ENCODE measurements at places on chromosomes 12 and 14.

GRCh38 chr14:34420547-34421150 lies 41.4 kb downstream of the SPTSSA start:
- DNase-seq, result no peak

DNA sequence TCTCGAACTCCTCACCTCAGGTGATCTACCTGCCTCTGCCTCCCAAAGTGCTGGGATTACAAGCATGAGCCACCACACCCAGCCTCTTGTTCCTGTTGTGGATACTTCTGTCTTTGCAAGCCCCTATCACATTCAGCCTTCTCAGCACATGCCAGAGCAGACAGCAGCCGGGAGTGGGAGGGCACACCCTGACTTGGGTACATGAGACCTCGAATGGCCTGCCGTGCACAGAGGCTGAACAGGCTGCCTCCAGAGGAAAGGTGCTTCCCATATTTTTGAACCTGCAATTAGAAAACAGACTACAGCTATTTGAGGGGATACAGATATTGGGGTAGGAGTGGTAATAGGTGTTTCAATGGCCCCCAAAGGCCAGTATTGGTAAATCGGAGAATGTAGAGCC lies 307.3 kb upstream of the DIO3 start:
- no peak for DNase-seq

GRCh38 chr14:39739796-39740195 lies 307.6 kb upstream of the FBXO33 start:
- DNase-seq, result no peak

DNA sequence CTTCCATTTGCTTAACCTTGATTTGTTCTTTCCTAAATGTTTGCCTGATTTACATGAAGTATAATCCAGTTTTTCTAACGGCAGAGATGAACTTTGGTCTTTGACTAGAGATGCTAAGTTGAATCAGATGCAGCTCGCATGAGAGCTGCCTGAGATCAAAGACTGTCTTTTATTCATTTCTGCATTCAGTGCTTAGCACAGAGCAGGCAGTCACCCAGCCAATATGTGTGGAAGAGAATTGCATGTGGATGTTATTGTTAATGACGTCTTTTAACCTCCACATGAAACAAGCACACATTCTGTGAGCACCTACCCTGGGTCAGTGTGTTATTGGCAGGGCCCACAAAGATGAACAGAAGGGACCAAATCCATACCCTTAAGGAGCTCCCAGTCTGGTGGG lies 99.2 kb downstream of the SLC5A8 start:
- DNase-seq, result no peak

DNA sequence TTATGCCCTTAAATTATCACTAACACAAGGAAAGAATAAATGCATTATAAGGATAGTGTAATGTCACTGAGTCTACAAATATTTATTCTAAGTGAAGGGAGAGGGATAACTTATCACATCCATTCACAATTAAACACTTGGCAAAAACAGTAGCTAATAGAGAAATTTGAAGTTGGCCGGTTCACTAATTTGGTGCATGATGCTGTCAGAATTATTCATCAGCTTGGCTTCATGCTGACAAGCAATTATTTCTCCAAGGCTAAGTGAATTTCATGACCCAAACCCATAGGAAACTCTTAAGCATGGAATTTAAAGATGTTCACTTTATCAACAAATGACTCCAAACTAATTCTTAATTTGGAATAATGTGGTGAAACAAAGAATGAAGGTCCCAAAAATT lies 25.0 kb upstream of the NR1H4 start:
- no peak for DNase-seq

- no peak for DNase-seq
Measured at GRCh38 chr14:61678975-61679374, 16.3 kb upstream of the HIF1A start.

GRCh38 chr12:21456291-21456780 lies 18.9 kb downstream of the PYROXD1 start:
- DNase-seq, result no peak

GRCh38 chr14:68621400-68622365 lies 171.2 kb downstream of the ZFP36L1 start:
- peak; percentile 83 for DNase-seq

DNA sequence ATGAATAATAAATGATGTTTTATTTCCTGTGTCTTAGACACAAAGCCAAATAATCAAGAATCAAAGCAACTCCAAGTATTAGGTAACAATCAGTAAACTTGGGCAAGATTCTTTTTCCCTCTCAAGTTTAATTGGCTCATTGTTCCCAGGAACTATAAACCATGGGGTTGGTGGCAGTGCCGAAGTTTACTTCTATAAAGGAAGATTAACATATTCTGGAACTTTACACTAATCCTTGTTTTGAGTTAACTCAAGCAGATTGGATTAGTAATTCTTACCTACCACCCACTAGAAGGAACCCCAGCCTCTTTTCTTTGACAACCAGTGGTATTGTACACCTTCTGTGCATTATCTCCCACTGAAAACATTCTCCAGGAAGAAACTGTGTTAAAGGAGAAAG lies 197.1 kb downstream of the EXOC5 start:
- DNase-seq, result no peak

DNA sequence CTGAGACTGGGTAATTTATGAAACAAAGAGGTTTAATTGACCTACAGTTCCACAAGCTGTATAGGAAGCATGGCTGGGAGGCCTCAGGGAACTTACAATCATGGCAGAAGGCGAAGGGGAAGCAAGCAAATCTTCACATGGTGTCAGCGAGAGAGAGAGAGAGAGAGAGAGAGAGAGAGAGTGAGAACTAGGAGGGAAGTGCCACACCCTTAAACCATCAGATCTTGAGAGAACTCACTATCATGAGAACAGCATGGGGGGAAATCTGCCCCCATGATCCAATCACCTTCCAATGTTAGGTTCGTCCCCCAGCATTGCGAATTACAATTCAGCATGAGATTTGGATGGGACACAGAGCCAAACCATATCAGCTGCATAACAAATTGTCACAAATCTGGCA lies 96.7 kb downstream of the CHST11 start:
- no peak for DNase-seq

DNA sequence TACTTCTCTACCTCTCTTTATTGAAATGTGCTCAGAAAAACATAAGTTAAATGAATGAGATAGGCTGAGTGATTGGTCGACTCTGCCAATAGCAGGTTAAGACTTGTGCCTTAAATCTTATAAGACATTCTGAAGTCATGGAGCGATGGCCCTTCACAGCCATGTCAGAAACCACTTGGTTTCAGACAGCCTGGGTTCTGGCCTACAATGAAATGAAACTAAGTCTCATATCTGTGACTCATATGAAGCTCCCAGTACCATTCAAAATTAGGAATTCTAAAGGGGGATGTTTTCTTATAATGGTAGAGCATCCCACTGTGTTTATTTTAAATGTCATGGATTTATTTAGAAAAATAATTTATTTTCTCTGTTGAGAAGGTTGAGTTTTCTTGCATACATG lies 42.6 kb downstream of the PLXNC1 start:
- no peak for DNase-seq

GRCh38 chr12:1766110-1766509 lies 54.3 kb upstream of the LRTM2 start:
- no peak for DNase-seq

DNA sequence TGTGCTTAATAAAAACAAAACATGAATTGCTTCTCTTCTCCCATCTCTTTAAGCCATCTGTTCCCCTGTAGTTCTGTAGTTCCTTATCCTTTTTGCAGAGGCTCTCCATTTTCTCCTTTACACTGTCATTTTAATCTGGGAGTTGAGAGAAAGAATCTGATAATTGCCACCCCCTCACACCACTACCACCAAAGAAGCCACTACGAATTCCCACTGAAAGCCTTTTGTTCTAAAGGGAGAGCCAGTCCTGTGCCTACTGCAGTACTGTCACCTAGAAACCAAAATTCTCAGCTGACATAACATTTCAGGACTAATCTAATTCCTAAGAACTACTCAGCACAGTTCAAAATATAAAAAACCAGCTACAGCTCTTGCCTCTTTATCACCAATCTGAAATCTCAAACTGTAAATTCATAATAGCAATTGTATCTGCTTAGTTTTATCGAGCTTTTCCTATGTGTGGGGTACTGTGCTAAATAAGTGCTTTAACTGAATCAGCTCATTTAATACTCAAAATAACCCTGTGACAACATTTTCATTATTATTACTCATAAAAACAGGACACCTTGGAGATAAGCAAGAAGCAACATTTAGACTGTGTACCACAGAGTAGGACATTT lies 72.4 kb downstream of the SPPL3 start:
- DNase-seq, result no peak

- no peak for DNase-seq
Measured at GRCh38 chr12:47742253-47742825, 16.3 kb downstream of the RAPGEF3 start.

DNA sequence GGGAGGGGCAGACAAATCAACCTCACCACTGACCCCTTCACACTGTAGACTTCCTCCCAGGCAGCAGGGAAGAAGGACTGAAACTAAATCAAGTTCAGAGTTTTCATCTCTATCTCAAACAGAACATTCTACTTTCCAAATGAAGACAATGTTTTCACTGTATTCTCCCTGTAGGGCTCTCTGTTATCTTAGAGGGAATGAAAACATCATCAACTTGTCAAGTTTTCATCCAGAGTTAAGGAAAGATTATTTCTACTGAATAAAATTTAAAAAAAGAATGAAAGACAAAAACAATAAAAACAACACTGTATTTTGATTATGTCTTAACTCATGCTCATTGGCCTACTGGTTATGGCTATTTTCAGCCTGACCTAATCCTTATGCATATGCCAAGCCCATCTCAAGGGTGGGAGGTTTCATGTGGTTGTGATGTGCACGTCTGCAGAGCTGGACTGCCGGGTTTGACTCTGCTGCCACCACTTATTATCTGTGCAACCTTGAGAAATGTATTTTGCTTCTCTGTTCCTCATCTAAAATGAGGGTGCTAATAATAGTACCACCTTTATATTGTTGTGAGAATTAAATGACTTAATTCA lies 152.0 kb upstream of the AVPR1A start:
- DNase-seq, result no peak

DNA sequence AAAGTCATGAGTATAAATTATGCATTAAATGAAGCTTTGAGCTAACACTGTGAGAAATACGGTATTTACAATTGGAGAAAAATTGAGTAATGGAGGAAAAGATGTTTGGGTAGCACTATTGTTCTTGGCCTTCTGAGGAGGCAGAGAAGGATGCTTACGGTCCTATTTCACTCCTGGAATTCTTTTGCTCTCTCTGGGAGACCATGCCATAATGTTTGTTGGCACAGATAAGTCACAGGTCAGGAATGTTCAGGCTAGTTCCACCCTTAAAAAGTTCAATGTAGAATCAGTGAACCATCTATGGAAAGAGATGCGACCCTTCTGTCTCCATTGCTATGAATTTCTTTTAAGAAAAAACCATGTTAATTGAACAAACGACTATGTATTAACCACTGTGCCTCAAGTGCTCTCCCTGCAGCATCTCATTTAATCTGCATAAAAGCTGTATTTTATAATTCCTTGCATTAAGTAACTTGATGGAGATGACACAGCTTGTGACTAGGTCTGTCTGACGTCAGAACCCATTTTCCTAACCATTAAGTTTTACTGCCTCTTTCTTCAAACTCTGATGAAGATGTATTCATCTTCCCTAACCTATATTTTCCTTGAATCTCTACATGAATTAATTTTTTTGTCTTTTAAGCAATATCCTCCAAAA lies 9.5 kb downstream of the BATF start:
- peak; percentile 53 for DNase-seq

GRCh38 chr14:61188978-61189808 lies 91.9 kb downstream of the TMEM30B start:
- peak; percentile 79 for DNase-seq

- DNase-seq, result no peak
Measured at GRCh38 chr12:131603106-131603938, 107.6 kb upstream of the SFSWAP start.

- DNase-seq, result no peak
Measured at GRCh38 chr12:131432532-131433260, 278.2 kb upstream of the SFSWAP start.

DNA sequence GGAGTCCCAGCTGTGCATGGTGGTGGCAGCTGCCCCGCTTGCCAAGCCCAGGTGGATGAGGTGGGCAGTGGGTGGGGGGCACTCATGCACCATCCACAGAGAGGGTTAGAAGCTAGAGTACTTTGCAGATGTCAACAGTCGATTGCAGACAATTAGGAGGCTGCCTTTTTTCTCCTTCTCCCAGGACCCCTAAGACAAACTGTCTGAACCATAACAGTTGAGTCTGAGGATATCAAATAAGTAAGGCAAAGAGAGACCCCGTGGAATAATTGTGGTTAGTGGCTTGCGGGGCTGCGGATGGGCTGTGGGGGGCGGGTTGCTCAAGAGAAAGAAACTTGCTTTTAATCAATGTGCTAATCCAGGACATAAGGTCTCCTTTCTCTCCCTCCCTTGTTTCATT lies 926.2 kb downstream of the VRK1 start:
- DNase-seq, result no peak

DNA sequence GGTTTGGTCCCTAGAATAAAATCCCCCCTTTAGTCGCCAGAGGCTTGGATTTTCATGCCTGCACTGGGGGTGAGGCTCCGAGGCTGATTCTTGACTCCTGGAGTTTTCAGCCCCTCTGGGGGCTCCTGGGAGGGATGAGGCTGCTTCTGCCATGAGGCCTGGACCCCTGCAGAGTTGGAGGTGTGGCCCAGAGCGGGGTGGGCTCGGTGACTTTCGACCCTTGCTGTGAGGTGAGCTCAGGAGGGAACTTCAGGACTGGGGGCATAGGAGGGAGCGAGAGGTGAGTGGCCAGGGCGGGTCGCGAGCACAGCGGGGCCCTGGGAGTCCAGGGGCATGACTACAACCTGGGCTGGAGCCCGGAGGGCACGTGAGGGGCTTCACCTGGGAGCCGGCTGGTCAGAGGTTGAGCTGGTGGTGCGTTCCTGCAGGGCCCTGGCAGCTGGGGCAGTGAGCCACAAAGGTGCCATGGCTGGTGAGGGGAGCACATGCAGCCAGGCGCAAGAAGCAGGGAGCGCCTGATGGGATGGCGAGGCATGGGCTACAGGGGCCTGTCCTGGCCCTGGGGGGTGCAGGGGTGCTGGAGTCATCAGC lies 168.2 kb downstream of the KIF26A start:
- no peak for DNase-seq

DNA sequence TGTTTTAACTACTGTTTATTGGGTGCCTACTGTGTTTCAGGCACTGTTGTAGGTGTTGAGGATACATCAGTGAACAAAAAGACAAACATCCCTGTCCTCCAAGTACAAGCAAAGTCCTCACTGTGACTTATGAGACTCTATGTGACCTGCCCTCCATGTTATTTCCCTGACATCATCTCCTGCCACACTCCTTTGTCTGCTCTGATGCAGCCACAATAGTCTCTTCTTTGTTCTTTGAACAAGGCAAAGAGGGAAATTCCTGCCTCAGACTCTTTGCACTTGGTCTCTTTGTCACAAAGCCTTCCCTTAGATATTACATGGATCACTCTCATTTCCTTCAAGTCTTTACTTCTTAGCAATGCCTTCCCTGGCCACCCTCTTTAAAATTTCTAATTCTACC lies 240.1 kb upstream of the SRRM4 start:
- DNase-seq, result no peak

GRCh38 chr12:6266971-6267721 lies 43.3 kb upstream of the PLEKHG6 start:
- DNase-seq, result peak; percentile 49

- no peak for DNase-seq
Measured at GRCh38 chr14:65250162-65250495, 147.8 kb upstream of the MAX start.

Measured in fibroblast of gingiva (primary cell).